ENCODE measurements at places on chromosomes 2 and 18.

- DNase-seq, result no peak
Observed at GRCh38 chr2:152518034-152518433, 183.1 kb downstream of the FMNL2 start.

- DNase-seq, result no peak
Observed at GRCh38 chr2:26457695-26458364, 20.1 kb downstream of the OTOF start.

DNA sequence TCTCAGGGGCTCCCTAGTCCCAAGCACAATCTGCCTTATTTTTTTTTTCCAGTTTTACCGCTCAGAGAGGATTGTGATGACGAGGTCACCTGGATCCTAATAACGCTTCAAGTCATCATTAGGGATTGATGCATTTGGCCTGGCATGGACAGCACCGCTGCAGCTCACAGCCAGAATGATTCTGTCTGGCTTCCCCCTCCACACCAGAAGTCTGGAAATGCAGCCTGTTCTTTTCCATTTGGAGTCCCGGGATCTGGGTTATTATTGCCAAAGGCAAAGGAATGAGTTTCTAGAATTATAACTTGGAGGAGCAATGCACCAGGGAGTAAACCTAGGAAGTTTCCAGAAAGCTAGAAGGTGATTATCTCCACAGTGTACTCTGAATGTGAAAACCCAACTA, 81.1 kb upstream of the TAF1B start:
- DNase-seq, result no peak

GRCh38 chr2:229714736-229715541, 584 bp upstream of the DNER start:
- DNase-seq, result peak; percentile 17

GRCh38 chr2:81894451-81894990, 1590.0 kb upstream of the LRRTM1 start:
- no peak for DNase-seq

DNA sequence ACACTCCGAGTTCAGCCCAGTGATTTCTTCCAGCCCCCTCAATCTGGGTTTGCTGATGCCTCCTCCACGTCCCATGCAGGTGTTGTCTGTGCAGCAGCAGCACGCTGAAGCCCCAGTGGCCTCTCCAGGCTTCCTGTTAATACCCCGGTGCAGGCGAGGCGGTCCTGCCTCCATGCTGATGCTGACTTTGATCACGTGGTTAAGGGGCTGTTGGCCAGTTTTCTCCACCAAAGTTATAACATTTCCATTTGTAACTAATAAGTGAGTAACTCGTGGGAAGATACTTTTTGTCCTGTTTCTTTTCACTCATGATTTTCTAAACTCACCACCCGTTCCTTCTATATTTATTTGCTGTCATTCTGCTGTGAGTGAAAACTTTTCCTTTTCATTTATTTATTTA, 42.5 kb upstream of the TMEM18 start:
- DNase-seq, result no peak

DNA sequence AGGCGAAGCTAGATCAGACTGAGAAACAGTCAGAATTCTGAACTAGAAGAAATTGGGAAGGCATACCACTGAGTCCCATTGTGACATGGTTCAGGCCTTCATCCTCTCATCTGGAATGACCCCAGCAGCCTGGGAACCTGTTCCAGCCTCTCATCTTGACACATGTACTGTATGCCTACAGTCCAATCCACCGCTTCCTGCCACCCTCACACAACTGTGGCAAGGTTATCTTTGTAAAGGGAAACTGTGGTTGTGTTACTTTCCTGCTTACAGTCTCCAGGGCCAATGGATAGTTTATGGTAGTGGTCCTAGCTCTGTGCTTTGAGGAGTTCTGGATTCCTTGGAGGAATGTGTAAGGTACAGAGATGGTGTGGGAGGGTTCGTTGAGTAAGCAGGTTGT, 296.9 kb upstream of the TRIB2 start:
- DNase-seq, result no peak

DNA sequence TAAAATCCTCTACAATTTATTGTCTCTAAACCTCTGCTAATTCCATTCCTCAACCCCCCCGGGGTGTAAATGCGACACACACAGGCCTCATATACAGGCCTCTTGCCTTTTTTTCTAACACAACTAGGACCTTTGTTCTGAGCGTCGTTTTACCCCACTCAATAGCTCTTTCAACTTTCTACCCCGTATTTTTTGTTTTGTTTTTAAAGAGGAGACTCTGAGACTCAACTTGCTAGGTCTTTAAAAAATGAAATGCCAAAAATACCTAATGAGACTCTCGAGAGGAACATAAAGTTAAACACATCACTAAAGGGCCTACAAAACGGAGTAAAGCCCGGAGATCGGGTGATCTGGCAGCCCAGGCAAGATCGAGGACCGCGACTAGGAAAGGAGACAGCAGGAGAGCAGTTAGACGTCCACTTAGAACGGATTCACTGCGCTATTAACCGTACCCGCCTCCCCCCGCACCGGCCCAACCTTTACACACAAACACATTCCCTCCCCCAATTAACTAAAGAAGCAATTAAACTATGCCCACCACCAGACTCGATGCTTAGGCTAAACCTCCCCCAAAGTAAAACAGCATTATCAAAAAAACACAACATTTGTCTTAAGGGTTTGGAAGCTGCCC, 1.7 kb downstream of the TRIP12 start:
- no peak for DNase-seq

DNA sequence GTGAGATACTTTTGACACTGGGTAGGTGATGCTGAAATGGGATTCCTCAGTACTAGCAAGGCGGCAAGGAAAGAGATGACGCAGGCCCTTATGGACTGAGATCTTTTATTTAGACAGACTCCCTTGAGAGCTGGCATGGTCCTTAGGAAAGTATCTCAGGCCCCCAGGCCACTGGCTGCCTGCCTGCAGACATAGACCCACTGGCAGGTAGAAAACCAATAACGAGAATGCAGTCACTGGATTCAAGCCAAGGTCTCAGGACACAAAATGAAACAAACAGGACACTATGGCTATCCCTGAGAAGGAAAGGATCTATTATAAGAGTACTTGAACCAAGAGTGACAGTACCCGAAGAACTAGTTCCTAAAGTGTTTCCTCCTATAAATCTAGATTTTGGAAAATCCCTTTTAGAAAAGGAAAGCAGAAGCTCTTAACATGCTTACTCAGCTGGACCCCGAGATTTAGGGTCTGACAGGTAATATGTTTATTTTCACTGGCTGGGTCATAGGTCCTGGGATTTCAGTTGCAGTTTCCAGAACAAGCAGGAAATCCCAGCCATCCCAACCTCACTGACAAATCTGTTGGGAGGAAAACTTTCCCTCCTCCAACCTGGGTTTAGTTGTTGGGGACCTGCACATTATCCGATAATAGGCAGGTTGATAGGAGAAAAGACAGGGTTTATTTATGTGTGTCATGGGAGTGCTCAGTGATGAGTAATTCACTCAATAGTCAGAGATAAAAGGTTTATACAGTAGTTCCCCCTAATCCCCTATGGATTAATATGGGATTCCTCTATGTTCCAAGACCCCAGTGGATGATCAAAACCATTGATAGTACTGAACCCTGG, 44.5 kb downstream of the COMMD1 start:
- peak; percentile 45 for DNase-seq

DNA sequence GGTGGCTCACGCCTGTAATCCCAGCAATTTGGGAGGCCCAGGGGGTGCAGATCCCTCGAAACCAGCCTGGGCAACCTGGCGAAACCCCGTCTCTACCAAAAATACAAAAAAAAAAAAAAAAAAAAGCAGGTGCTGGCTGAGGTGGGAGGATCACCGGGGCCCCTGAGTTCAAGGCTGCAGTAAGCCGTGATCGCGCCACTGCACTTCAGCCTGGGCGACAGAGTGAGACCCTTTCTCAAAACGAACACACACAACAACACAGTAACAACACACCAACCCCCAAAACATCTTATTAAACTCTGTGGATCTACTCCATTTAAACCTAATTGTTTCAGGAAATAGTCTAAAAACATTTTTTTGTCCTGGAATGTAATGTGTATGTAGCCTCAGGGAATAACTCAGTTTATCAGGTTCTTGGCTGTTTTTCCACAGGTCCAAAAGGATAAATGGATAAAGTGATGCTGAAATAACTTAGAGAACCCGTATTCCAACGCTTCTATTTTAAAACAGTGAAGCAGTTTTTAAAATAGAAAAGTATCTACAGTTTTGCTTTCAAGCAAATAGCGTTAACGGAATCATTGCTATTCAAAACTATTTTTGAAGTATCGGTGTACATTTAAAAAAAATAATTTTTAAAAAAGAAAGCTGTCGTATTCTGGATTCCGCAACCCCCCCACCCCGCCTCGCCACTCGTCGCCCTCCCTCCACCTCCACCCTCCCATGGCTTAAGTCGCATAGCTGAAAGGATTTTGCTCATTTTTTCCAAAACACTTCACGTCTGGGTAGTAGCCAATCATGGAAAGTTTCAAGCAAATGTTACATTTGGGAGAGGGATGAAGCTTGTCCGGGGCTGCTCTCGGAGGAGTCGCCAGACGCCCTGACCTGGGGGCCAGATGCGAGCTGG, 895 bp upstream of the GLS start:
- no peak for DNase-seq

DNA sequence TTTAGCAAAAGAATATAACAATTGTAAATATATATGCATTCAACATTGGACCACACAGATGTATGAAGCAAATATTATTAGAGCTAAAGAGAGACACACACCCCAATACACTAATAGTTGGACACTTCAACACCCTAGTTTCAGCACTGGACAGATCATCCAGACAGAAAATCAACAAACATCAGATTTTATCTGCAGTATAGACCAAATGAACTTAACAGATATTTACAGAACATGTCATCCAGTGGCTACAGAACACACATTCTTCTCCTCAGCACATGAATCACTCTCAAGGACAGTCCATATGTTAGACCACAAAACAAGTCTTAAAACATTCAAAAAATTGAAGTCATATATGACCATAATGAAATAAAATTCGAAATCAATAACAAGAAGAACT, 22.1 kb upstream of the EVA1A start:
- DNase-seq, result no peak

DNA sequence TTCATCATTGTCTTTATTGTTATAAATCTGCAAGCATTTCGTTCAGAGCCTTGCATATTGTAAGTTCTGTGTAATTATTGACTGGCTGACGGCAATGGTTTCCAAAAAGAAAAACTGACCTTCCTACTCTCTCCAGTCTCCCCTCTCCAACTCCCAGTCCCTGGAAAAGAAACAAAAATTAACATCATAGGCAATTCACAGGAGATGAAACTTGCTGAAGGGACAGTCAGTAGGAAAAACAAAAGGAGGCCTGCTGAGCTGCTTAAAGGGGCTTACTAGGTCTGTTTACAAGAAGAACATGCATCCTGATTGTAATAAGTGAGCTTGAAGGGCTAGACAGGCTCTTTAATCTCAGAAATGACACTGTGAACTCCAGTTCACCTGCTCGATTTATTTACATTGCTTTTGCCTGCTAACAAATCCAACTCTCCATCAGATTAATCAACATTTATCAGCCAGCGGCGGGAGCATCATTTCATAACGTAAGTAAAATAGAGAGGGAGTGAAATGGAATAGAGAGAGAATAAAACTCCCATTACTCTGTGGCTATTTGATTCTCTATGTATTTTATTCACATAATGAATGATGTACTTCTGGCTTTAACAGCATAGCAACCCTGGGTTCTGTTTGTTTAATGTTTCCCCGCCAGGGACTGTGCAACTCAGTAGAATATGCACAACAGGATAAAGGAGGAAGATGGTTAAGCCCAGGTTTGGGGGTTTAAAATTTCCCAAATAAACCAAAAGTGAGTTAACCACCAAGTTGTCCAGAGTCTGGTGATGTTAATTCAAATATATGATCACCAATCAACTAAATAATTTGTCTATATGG, 256.7 kb upstream of the SETBP1 start:
- DNase-seq, result no peak

DNA sequence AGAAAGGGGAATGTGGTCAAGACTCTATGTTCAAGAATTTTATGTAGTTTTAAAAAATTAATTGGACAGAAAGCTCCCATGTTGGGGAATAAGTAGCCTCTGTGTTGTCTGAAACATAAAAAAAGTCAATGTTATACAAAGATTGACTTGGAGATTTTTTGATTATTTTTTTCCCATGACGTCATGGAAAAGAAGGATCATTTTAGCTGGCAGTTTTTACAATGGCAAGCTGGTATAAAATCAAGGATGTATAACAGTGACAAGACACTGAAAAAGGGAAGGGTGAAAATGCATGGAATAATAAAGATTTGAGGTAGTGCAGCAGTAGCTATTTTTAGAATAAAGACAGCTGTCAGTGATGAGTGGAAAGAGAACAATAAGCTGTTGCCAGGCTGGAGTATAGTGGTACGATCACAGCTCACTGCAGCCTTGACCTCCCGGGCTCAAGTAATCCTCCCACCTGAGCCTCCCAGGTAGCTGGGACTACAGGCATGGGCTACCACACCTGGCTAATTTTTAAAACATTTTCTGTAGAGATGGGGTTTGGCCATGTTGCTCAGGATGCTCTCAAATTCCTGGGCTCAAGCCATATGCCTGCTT, 9.2 kb downstream of the SLC39A10 start:
- DNase-seq, result no peak

GRCh38 chr2:14587119-14587518, 45.4 kb upstream of the LRATD1 start:
- no peak for DNase-seq

DNA sequence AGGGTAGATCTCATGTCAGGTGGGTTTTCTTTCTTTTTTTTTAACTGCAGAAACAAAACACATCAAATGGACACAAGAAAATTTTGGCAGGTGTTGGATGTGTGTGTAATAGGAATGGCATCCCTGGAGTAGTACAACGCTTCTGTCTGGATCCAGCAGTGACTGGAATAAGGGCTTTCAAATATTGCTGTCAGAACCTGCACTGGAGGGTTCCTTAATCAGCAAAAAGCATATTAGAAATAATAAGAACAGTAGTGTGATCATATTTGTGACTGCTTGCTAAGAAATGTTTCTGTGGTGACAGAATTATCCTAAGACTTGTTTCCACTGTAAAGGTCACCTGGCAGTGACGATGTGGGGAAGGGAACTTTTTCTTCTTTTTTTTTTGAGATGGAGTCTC, 30.8 kb downstream of the CREG2 start:
- DNase-seq, result no peak

- no peak for DNase-seq
Observed at GRCh38 chr18:67517444-67517765, 885 bp upstream of the DSEL start.

DNA sequence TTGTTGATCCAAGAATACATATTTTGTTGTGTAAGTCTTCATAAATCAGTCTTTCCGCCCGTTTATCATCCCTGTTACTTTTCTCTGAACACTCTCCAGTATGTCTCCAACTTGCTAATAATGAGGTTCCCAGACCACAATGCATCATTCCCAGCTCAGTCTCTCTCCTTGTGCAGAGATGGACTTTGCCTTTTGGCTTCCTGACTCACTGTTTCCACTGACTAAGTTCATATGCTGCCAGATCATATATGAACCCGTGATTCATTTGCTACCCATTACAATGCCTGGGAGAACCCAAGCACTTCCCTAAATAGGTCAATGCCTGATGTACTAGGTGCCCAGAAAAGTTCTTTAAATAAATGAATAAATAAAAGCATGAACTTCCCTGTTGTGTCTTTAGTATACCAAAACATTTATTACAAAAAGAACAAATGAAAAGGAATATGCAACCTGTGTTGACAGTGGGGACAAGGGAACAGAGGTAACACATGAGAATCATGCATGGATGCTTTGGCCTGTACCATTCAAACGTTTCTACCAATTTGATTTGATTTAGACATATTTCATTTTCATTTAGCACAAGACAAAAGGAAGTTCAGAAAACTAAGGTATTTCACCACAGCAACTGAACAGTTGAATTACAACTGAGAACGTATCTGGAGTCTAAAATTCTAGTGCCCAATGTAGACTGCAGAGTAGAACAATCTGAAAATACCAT, 215.4 kb upstream of the HNRNPA3 start:
- DNase-seq, result peak; percentile 65
